Activated CD4-positive, alpha-beta T cell treated with anti-CD3 and anti-CD28 coated beads, Interleukin-2, amount 50 U/mL, for 4 hours (primary cell): ENCODE measurements at places on chromosomes 4 and X.

GRCh38 chr4:8419222-8420041 lies 21.1 kb downstream of the ACOX3 start:
- DNase-seq, result peak; percentile 23

DNA sequence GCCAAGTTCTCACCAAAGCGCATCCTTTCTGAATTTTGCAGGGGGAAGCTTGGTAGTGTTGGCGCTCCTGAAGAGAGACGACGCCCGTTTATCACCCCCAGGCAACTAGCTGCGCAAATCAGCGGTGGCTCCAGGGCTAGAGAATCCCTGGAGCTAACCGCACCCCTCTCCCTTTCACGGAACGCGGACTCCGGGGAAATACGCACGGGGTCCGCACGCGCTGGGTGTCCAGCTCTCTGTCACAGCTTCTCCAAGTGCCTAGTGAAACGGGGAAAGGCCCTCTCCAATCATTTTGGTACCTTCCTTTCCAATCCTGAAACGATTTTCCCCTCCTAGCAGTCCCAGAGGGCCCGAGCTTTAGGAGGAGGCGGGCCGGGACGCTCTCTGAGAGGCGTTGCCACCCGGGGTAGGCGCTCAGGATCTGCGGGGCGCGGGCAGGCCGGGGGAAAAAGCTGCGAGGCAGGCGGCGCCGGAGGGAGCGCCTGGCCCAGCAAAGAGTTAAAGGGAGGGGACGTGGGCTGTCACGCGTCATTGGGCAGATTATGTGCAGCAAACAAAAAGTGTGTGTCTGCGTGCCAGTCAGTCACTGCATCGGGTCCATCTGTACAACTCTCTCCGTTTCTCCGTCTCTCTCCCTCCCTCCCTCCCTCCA lies at the start of gene PRDM8:
TSS of gene PRDM8 (plus strand) at position 582 of the 652 bp plus-strand sequence. CDS start 2,578 bp downstream, outside the sequence.
- no peak for DNase-seq

DNA sequence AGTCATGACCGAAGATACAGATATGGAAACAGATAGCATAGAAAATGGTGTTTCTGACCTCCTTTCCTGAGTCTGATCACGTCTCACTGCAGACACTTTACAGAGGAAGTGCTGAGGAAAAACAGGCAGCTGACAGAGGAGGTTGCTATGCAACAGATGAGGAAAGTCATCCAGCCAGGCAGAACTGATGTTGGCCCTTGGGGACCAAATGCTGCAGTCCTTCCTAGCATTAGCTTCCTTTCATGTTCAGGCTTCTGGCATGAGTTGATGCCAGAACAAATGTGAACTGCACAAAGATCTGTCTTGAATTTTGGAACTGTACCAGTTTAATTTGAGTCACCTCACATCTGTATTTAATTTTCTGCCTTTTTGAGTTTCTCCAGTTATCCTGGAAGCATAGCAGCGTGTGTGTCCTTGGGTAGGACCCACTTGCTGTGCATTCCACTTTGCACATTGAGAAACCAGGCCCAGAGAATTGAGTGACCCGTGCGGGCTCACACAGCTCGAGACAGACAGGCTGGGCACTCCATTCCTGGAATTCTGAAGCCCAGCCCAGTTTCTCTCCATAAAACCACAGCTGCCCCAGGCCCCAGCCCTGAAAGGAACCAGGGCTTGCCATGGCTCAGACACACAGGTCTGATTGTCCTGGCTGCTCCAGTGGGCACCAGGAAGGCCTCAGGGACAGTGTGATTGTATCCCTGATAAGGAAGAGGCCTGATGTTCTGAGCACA lies 1.4 kb upstream of the MAGED1 start:
- no peak for DNase-seq

DNA sequence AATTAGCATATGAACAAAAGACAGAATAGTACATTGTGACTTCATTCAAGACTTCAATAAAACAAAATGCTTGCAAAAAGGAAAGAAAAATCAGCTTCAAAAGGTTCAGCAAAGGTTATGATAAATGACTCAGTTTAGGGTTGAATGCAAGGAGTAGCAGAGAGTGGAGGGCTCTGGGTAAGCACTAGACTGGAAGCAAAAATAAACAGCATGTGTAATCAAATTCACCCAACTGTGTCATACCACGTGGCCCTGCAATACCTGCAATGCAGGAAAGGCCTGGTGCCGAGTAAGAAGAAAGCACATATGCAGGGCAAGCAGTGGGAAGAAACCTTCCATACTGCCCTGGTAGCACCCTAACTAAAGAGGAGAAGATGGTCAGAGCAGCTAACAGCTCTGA lies 88.7 kb downstream of the ATP11C start:
- no peak for DNase-seq
